NCI-H1092 (cell line): ENCODE measurements at places on chromosomes 4 and X.

DNA sequence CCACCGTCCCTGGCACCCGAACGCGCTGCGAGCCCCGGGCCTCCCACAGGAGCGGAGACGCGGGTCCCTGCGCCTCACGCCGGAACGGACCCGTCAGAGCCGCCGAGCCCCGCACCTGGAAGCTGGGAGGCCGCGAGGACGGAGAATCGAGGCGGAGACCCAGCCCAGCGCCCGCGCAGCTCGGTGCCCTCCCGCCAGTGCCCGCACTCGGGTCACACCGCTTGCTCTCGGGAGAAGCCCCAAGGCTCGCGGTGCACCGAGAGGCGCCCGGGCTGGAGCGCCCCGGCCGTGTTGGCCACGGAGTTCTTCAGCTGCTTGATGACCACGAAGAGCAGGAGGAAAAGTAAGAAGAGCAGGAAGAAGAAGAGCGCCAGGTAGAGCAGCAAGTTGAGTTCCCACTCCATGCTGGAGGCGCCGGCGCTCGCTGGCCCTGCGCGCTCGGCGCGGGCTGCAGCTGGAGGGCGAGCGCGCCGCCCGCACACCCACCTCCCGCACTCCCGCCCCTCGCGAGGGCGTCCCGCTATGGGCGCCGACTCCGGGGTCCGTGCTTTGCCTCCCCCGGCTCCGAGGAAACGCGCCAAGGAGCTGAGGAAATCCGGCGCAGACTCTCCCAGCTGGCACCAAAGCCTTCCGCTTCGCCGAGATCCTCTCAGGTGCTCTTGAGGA, at the start of gene SMIM43:
Gene SMIM43, minus strand, starts transcription at position 463 of the 666 bp plus-strand sequence. Its CDS starts 59 bp downstream, at position 404.
- no peak for DNase-seq

DNA sequence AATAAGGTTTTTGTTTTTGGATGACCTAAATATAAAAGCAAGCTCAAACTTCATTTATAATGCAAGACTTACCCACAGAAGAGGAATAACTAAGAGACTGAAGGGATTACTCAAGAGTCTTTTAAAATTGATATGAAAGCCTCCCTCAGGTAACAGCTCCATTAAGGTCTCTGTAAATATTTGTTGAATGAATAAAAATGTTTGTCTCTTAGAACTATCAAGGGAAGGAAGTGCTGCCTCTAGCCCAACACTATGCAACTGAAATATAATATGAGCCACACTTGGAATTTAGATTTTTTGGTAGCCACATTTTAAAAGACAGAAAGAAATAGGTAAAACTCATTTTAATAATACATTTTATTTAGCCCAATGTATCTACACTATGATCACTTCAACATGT, 127.8 kb downstream of the SH3RF1 start:
- no peak for DNase-seq

DNA sequence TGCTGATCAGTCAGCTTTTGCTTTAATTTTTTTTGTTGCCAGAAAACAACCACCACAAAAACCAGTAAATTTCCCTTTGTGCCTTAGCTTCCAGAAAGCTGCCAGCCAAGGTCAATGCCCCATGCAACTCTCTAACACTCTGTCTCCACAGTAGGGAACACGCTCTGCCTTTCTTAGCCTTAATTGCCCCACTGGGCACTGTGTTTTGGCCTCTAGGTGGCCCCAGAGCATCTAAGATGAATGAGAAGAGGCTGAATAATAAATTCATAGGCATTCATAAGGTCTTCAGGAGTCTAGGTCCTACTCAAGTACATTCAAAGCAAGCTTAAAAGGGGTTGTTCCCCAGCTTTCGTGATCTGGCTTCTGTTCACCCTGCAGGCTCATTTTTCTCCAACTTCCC, 57.7 kb upstream of the PASD1 start:
- DNase-seq: no peak

- DNase-seq: no peak
These were observed 44.4 kb downstream of the CCDC158 start for GRCh38 chr4:76376534-76376933.

DNA sequence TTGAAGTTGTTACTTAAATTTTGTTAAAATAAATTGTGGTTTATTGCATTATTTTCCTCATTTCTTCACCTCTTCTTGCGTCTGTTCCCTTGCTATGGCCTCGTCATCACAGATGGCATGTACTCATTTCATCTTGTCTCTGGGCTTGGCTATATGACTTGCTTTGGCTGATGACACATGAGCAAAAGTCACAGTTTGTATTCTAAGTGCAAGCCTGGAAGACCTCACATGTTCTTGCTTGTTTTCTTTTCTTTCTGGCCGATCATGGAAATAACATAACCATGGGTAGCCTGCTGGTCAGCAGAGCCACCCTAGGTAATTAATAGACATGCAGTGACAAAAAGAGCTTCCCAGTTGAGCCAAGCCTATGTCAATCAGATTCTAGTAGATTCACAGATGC, 527.9 kb downstream of the SPRY1 start:
- DNase-seq: no peak

DNA sequence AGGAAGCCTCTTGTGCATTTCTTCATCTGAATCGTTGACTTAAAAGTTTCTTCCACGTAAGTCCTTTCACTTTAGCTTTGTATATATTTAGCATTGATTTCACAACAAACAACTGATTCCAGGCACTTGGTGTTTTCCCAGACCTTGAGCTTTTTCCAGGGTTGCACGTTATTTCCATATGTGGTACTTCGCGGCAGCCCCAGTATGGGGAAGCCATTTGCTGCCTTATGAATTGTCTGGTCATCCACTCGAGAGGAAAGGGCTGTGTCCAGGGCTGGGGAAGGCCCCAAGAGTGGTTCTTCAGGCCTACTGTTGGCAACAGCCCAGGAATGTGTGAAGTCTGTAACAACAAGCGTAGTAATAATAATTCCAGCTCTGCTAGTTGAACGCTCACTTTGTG, 2.8 kb upstream of the TLR8 start:
- no peak for DNase-seq

DNA sequence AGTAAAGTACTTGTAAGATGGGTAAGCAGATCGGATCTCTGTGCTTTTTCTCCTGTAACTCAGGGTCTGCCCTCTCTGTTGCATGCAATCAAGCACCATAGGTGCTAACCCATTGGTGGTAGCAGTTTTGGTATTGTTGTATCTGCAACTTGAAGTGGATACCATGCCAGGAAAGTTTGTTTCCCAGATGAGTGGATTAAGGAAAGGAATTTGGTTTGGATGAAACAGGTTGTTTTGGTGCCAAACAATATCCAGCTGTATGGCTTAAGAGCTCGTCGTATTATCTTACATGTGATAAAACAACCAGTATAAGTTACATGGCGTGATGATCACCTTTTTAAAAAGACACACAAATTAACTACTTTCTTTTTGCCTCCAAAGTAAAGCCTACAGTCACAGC, 280.9 kb upstream of the TENM3 start:
- no peak for DNase-seq

GRCh38 chrX:42143866-42144592, 220.7 kb upstream of the CASK start:
- DNase-seq: no peak

- DNase-seq: no peak
These were observed 51.4 kb upstream of the SOD3 start for GRCh38 chr4:24743927-24744326.
